ENCODE measurements at places on chromosomes 1 and 21.
A peak's percentile ranks its signal among the peaks of the same experiment; 100 is the strongest.

DNA sequence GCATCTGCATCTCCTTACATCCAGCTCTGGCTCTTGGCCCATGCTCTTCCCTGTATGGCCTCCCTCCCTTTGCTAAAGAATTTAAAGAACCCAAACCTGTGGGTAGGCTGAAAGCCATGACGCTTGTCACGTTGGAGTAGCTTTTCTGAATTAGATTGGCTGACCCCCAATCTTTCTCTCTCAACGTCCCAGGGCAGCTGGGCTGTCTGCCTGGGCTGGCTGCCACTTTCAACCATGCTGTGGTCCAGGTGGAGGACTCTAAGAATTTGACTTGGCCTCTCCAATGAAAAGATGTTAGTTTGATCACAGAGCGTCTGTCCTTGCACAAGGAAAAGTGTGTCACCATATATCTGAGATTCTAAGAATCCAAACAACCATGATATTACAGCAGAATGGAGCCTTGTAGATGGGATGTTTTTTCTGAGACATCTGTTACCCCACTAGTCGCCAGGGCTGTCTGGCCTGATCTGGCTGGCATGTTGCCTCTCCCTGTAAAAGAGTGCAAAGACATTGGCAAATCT lies 6.5 kb upstream of the IGSF3 start:
- no peak overlapping the region for H3K4me3 ChIP-seq
- no peaks in the 10 kb centered on the region for H3K36me3 ChIP-seq
- no peak for DNase-seq
- H3K27ac ChIP-seq, result no peak overlapping the region
- peaks cover 2% of the 10 kb centered on the region for H3K27me3 ChIP-seq

DNA sequence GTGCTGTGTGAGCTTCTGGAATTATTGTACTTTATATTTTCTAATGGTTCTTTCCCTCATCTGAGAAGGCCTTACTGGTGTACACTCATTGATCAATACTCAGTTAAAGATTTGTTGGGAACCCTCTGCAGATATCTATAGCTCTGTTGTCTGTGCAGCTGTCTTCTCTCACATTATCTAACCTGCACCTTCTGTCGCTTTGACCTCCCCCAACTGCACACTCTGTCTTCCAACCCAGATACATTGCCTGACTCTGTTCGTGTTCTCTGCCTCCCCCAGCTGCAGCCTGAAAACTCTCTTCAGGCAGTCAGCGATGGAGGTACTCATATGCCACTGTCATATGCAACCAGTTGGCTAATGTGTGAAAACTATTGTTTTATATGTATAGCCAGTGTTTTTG lies 334.3 kb downstream of the NCAM2 start:
- H3K4me1 ChIP-seq, result no peaks in the 10 kb centered on the region
- H3K36me3 ChIP-seq, result no peaks in the 10 kb centered on the region
- DNase-seq, result no peak
- H3K4me3 ChIP-seq, result no peak overlapping the region
- H3K27ac ChIP-seq, result no peak overlapping the region

DNA sequence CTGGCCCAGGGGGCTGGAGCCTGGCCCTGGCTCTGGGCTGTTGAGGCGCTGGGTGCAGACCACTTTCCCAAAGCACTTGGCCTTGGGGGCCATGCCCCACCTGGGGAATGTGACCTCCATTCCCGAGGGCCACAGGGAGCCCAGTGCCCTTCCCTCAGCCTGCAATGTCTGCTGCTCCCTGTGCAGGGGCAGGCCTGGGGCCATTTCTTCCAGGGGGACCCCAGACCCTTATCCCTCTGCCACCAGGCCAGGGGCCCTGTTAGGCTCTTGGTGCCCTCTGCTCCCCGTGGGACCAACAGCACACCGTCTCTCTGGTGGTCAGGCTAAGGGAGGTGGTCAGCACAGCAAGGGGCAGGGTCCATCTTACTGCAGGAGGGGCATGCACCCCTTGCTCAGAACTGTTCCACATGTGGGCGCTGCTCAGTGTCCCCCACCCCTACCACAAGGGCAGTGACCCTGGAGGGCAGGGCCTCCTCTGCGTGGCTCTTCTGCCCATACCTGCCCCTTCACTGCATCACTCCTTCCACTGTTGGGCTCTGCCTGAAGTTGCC lies 1.1 kb upstream of the TMEM52 start:
- H3K27me3 ChIP-seq, result no peaks in the 10 kb centered on the region
- H3K27ac ChIP-seq, result peak overlapping the region; percentile 46
- peaks cover 22% of the 10 kb centered on the region for H3K4me1 ChIP-seq
- no peaks in the 10 kb centered on the region for H3K36me3 ChIP-seq
- no peak for DNase-seq

DNA sequence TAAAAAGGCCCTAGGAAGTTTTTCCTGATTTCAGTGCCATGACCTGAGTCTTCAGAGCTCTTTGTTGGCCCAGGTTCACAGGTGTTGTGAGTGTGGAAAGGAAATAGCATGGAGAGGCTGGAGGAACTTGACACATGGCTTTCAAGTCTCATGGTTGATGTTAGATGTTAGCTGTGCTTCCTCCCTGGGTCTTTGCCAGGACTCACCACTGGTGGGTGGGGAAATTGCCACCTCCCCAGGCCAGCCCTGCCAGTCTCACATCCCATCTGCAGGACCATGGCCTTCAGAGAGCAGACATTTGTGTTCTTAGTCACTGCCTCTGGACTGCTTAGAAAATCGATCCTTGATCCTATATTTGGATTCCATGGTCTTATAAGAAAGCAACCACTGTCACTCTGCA lies 383.2 kb downstream of the DISC1 start:
- no peak for DNase-seq
- H3K36me3 ChIP-seq, result no peaks in the 10 kb centered on the region
- no peak overlapping the region for H3K27ac ChIP-seq
- no peaks in the 10 kb centered on the region for H3K4me1 ChIP-seq

DNA sequence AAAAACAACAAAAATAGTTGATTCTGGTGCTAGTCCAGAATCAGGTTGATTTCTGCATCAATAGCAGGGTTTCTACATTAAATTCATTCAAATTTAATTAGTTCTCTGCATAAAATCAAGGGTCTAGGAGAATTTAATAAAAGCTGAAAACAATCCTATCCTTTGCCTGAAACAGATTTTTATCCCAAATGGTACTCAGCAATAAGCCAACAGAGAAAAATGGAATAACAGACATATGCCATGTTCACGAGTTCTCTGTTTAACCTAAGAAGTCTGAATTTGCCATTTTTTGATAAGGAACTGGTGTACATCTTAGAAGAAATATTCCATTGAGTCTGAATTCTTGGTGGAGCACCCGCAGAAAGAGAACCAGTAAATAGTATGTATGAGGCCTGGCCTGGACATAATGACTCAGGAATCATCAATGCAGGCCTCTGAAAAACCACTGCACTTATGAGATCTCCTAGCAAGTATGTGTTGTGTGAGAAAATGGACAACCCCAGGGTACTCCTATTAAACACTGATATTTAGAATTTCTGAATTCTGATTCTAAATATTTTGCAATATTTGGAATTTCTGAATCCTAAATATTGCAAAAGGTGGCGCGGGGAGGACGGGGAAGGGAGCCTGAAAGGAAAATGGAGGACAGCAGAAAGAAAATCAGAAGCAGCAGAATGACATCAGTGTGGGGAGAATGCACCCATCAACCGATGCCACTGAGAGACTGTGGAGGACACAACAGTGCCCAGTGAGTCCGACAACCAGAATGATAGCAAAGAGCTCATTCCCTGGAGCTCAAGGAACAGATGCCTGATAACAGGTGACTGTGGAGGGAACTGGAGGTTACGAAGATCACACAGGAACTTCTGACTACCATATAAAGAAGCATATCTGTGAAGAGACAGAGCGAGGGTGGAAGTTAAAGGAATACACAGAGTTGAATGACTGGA lies 97.6 kb downstream of the APP start:
- H3K36me3 ChIP-seq, result no peaks in the 10 kb centered on the region

DNA sequence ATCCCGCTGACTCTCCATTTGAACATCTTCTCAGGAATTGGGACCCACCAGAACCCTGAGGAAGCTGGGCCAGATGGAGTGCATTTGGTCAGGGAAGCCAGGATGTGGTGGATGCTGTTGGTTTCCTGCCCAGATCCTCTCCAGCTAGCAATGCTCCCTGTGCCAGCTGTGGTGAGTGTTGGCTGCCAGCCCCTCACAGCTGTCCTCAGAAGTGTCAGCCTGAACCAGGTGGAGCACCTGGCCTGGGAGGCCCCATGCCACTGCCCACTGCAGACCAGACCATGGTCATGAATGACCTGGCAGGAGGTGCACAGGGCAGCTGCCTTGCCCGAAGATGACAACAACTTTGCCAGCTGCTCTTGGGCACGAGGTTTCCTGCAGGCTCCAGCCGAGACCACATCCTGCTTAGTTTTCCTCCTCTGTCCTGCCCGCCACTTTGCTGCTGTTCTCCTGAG lies 54.4 kb downstream of the PRSS38 start:
- H3K4me1 ChIP-seq, result peaks cover 12% of the 10 kb centered on the region
- H3K27ac ChIP-seq, result no peak overlapping the region
- no peak for DNase-seq
- H3K4me3 ChIP-seq, result no peak overlapping the region
- H3K27me3 ChIP-seq, result no peaks in the 10 kb centered on the region

DNA sequence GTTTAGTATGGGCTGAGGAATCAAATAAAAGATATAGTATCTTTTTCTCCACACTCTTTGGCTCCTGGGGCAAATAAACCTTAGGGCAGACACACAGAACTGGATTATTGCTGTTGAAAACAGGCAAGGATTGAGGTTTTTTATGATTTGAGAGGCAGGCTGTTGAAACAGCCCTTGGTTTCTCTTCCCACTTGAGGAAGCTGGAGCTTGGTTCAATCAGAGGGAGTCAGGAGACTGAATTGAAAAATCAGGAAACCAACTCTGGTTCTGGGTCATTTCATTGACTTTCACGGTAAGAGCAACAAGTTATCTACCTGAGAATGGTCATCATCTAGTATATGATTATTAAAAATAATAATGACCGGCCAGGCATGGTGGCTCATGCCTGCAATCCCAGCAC lies 108.4 kb downstream of the CNIH3 start:
- H3K4me3 ChIP-seq, result no peak overlapping the region
- no peak for DNase-seq
- no peak overlapping the region for H3K27ac ChIP-seq
- no peaks in the 10 kb centered on the region for H3K27me3 ChIP-seq

GRCh38 chr1:167130829-167131510 lies 37.1 kb downstream of the STYXL2 start:
- H3K4me3 ChIP-seq, result no peak overlapping the region
- no peak overlapping the region for H3K27ac ChIP-seq
- DNase-seq, result no peak
- H3K4me1 ChIP-seq, result no peaks in the 10 kb centered on the region

- H3K27ac ChIP-seq, result no peak overlapping the region
- H3K36me3 ChIP-seq, result no peaks in the 10 kb centered on the region
- H3K27me3 ChIP-seq, result no peaks in the 10 kb centered on the region
Measured at GRCh38 chr21:39968010-39968409, 100.8 kb downstream of the PCP4 start.

DNA sequence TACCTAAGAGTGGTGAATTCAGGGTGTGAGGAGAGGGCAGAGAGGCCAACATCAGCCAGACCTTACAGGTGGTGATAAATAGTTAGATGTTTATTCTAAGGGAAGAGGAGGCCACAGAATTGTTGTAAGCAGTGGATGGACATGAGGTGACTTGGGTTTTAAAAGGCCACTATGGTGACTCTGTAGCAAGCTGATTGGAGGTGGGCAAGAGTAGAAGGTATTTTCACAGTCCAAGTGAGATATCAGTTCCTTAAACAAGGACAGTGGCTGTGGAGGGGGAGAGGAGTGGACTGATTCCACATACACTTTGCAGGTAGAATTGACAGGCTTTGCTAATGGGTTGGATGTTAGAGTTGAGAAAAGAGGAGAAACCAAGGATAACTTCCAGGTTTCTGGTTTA lies 60.8 kb upstream of the CLDN14 start:
- H3K36me3 ChIP-seq, result no peaks in the 10 kb centered on the region
- peaks cover 3% of the 10 kb centered on the region for H3K27me3 ChIP-seq
- no peak overlapping the region for H3K27ac ChIP-seq
- no peak overlapping the region for H3K4me3 ChIP-seq
- DNase-seq, result no peak
- peaks cover 4% of the 10 kb centered on the region for H3K4me1 ChIP-seq

DNA sequence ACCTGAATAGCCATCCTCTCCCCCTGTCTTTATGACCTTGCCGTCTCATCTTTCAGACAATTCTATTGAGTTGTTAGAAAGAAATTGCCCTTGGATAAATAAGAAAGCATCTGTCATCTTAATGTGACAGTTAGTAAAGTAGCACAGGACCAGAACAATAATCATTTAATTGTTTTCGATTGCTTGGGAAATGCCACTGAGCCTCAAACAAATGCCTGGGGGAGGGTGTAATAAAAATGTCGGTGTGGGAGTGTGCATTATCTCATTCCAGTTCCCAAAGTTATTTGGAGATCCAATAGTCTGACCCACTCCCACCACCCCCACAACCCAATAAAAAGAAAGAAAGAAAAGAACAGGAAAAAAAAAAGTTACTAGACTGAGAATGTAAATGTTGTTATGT lies 509.3 kb upstream of the LRRC7 start:
- DNase-seq, result no peak
- H3K27me3 ChIP-seq, result no peaks in the 10 kb centered on the region
- H3K4me1 ChIP-seq, result no peaks in the 10 kb centered on the region

GRCh38 chr1:156298852-156299357 lies at the start of gene VHLL:
VHLL (minus strand) TSS chr1:156299307; CDS start chr1:156299189, 118 bp downstream.
- peaks cover 12% of the 10 kb centered on the region for H3K4me1 ChIP-seq
- no peak for DNase-seq
- no peak within 1 kb of the TSS for H3K4me3 ChIP-seq

- DNase-seq, result no peak
- H3K27ac ChIP-seq, result no peak overlapping the region
- H3K36me3 ChIP-seq, result no peaks in the 10 kb centered on the region
- H3K27me3 ChIP-seq, result no peaks in the 10 kb centered on the region
- H3K4me3 ChIP-seq, result no peak overlapping the region
Measured at GRCh38 chr21:41680444-41681347, 86.2 kb downstream of the RIPK4 start.

- H3K4me3 ChIP-seq, result no peak overlapping the region
- no peak for DNase-seq
- no peaks in the 10 kb centered on the region for H3K36me3 ChIP-seq
- H3K27me3 ChIP-seq, result no peaks in the 10 kb centered on the region
- H3K4me1 ChIP-seq, result no peaks in the 10 kb centered on the region
Measured at GRCh38 chr21:17930093-17930492, 110.9 kb upstream of the C21orf91 start.

GRCh38 chr21:21187579-21187978 lies 189.4 kb downstream of the NCAM2 start:
- H3K4me3 ChIP-seq, result no peak overlapping the region
- no peaks in the 10 kb centered on the region for H3K27me3 ChIP-seq
- no peaks in the 10 kb centered on the region for H3K36me3 ChIP-seq
- DNase-seq, result no peak
- no peak overlapping the region for H3K27ac ChIP-seq

DNA sequence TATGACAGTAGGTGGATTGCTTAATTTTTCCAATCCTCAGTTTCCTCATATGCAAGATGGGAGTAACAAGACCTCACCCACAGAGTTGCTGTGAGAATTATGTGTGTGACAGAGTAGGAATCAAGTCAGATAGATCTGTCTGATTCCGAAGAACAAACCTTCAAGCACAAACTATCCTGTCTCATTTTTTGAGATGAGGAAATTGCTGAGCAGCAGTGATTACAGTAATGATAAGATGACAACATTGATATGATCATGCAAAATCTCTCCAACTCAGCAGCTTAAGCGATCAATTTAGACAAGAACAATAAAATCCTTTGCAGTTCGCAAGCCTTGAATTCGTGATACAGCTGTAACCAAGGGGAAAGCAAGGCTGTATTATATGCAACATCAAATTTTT lies 474.1 kb downstream of the OMA1 start:
- no peaks in the 10 kb centered on the region for H3K4me1 ChIP-seq
- no peaks in the 10 kb centered on the region for H3K36me3 ChIP-seq
- H3K27ac ChIP-seq, result no peak overlapping the region

GRCh38 chr1:36091698-36092097 lies 3.0 kb downstream of the ADPRS start:
- H3K4me3 ChIP-seq, result no peak overlapping the region
- H3K27me3 ChIP-seq, result no peaks in the 10 kb centered on the region
- peaks cover 43% of the 10 kb centered on the region for H3K36me3 ChIP-seq
- H3K27ac ChIP-seq, result no peak overlapping the region
- peaks cover 25% of the 10 kb centered on the region for H3K4me1 ChIP-seq
